ENCODE measurements at places on chromosomes 5 and 9.

DNA sequence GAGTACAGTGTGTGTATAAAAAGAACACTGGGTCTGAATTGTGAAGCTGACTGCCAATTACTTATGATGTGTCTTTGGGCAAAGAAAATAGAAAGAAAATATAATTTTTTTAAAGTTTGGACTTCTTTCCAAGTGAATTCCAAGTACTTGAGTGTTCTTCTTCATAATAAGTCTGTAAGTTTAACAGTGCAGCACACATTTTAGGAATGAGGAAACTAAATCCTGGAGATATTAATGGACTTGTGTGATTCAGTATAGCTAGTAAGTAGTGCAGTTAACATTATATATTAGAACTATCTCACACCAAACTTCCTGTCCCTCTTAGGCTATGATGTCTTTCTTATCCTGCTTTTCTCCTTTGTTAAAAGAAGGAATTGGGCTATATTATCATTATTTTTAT, 1953.8 kb downstream of the MAT2B start:
- no peak for DNase-seq

DNA sequence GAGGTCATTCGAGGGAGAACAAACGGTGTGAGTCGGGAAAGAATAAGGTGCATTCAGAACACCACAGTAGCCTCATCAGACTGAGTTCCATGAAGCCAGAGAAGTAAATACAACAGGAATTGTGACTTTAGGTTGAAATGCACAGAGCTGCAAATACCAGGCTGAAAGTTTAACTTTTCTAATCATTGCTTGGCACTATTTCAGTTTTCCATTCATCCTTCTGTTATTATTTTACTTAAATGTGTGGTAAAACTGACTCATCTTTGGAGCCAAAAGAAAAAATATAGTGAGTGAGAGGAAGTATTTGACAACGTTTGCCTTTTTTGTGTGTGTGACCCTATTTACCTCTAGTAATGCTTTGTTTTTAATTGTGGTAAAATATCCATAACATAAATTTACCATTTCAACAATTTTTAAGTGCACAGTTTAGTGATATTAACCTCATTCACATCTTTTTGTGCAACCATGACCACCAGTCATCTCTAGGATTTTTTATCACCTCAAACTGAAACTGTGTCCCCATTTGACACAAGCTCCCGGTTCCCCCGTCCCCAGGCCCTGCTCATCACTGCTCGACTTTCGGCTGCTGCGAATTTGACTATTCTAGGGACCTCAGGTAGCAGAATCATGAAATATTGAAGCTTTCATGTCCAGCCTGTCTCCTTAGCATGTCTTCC, 166.8 kb downstream of the HSD17B3 start:
- no peak for DNase-seq

DNA sequence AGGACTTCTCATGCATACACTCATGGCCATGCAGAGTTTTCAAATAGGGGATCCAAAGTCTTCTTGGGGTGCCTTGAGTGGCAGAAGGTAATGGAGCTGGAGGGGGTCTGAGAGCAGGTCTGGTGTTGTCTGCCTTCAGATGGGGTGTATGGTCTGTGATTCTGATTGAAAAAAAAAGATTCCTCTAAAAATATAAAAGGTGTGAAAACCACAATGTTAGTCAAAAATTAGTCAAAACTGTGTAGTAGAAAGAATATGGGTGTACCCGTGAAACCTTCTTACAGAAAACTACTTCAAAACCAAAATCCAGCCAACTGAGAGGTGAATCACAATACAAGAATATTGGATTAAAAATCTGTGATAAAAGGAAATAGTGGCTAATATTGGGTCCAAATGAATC, 20.1 kb downstream of the DOCK2 start:
- no peak for DNase-seq

DNA sequence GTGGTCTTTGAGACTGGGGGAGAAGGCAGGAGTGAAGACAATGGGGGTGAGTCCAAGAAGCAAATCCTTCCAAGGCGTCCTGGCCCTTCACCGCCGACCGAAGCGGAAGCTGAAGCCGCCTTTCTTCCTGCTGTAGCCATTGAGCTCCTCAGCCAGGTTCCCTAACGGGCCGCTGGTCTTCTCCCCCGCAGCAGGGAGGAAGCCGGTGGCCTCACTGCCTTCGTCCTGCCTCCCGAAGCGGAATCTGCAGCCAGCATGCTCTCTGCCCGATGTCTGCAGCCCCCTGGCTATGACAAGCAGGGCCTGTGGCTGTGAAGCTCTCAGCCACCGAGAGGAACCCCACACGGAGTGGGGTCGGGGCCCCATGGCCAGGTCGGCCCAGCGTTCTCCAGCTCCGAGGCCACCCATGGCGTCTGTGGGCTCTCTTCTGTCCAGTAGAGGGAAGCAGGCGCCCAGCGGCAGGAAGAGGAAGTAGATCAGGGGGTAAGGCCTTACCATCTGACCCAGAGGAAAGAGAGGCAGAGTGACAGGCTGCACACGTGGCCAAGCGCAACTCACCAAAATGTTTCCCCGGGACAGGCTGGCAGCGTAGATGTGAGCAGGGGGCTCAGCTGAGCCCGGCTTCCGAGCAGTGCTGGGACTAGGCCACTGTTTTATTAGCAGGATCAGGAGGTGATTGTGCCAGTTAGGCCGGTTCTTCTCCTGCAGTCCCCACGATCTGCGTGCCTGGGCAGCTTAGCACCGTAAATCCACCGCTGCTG, 3.1 kb downstream of the QRFP start:
- DNase-seq = no peak

- DNase-seq = no peak
Measured at GRCh38 chr5:135269199-135269598, 129.8 kb downstream of the MACROH2A1 start.

DNA sequence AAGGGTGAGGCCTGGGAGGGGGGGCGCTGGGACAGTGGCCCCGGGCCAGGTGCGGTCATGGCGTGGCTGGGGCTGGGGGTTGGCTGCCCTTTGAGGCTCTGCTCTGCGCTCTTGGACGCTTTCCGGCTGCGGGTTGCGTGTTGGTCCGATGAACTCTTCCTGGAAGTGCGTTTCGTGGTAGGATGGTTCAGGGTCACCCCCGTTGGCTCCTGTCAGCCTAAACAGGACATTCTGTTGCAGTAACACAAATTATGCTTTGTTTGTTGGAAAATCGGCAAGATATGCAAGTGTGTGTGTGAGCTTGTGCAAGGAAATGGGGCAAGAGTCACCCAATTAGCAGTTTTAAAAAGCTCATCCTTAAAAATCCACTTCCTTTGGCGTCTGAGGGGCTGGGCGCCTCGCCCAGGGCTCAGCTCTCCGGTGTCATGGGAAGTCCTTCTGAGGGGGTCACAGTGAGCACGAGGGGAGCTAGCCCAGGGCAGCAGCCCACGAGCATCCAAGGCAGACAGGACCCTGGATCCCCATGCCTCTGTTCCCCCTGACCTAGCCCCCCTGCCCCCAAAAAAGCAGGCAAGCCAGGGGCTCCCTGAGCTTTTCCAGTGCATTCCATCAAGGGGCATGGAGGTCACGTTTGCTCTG, 22.2 kb upstream of the RNU6ATAC start:
- no peak for DNase-seq

- DNase-seq = no peak
Measured at GRCh38 chr5:90446961-90447360, 27.6 kb downstream of the MBLAC2 start.

DNA sequence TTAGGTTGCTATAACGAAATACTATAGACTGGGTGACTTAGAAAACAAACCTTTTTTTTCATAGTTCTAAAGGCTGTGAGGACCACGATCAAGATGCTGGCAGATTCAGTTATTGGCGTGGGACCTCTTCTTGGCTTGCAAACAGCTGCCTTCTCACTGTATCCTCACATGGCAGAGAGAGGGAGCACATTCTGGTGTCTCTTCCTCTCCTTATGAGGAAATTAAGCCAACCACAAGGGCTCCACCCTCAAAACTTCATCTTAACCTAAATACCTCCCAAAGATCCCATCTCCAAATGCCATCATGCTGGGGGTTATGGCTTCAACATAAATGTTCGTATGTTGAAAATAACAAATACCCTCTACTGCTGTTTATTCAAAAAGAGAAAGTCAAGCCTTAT, 197.1 kb downstream of the CEMIP2 start:
- no peak for DNase-seq

DNA sequence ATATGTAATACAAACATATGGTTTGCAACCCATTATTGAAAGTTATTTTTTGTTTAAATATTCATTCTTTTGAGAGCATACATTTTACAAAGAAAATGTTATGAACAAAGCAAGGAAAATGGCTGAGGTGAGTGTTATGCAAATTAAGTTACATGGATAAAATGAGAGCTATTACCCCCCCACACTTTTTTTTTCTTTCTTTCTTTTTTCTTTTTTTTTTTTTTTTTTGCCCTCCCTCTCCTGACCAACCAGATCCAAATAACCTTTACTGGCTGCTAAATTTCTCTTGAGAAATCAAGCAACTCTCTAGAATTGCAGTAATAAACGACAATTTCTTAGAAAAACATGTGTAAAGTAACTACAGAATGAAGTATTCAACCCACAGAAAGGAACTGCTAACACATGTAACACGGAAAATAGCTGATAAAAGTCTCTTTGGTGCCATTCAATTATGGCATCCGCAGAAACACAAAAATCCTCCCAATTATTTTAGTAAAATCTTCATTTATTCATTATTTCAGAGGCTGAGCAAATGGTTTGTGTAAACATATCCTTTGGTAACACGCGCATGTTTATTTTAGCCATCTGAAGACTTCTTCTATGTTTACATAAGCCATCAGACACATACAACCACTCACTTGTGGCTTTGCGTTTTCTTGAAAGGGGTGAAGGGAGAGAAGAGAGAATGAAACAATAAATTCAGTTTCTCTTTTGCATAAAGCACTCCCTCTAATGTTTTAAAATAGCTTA, 216.1 kb downstream of the NFIB start:
- DNase-seq = no peak

DNA sequence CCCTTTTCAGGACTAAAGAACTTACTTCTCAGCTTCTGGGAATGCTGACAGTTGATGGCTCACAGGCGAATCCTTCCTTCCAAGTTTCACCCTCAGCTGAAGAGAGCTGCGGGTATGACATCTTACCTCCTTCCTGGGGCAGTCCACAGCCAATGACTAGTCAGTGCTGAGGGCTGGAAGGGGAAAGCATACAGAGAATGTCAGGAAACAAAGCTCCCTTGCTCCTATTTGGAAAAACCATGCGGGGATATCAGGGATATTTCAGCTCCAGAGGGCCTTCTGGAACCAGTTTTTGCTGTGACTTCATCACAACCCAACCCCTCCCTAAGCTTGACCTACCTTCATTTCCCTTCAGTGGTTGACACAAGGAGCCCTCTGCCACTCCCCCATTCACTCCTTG, 15.7 kb downstream of the FTMT start:
- no peak for DNase-seq

- DNase-seq = no peak
Measured at GRCh38 chr9:115250621-115251032, 132.7 kb upstream of the TNC start.

DNA sequence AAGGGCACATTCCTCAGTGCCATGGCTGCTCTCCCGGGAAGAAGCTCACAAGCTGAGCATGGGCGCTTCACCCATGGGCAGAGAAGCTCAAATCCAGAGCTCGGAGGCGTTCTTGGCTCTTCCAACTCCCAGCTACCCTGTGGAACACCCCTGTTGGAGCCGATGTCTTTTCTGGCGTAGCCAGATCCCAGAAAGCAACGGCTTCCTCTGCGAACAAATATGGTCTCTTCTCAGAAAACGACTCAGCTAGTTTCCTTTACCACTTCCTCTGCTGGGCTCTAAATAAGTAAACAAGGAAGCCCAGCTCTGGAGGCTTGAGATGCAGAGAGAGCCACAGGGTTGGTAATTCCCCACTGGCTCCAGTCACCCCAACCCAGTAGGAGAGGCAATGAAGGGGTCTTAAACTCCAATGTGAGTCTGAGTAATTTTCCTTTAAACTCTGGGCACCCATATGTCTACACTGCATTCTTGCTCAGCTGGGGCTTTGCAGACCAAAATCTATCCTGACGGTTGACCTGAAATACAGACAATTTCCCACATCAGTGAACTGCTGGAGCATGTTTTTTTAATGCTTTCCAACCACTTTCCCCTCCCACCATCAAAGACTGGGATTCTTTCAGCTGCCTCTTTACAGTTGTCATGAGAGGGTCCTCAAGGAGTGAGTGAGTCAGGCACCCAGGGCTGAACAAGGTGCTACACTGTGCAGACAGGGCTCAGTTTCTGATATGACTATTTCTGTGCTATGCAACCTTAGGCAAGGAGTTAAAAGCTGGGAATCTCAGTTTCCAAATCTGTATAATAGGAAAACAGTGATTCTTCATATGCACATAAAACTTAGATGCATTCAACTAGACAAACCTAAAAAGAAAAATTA, at the start of gene LCP2:
LCP2 (minus strand) TSS at position 189 of the 874 bp plus-strand sequence; CDS start at position 23, 166 bp downstream.
- no peak for DNase-seq

DNA sequence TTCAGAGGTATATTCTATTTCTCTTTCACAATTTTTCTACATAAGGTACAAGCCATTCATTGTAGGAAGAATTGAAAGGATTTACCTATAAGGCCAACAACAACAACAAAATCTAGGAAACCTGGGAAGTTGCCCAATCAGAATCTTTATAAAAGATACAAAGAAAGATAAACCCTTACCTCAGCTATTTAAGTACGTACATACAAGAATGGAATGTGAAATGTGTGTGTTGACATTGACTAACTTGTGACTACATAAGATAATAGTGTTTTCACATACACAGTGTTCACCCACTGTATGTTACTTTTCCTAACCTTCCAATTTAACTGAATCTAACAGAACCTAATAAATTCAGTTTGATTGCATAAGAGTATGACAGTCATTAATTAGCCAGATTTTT, 154.1 kb downstream of the ADAMTS6 start:
- no peak for DNase-seq

DNA sequence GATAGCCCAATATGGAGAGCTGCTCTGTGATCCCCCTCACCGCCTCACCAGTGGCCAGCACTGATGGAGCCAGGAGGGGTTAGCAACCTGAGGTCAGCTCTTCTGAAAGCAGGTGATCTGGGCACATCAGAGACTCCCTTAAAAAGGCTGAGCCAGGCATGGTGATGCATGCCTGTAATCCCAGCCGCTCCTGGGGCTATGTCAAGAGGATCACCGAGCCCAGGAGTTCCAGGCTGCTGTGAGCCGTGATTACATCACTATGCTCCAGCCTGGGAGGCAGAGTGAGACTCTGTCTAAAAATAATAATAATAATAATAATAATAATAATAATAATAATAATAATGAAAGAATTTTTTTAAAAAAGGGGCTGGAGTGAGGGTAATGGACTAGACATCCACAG, 66.6 kb upstream of the HRH2 start:
- DNase-seq = no peak

- DNase-seq = peak; percentile 25
Measured at GRCh38 chr9:3125602-3126405, 281.9 kb upstream of the PUM3 start.

Measured in NCI-H1930 (cell line).